ENCODE measurements at places on chromosomes 1 and 21.
A peak's percentile ranks its signal among the peaks of the same experiment; 100 is the strongest.

GRCh38 chr1:25907601-25908000 lies 1.4 kb upstream of the STMN1 start:
- no peak for DNase-seq

GRCh38 chr1:94708299-94708685 lies 111.9 kb upstream of the SLC44A3 start:
- DNase-seq, result no peak

DNA sequence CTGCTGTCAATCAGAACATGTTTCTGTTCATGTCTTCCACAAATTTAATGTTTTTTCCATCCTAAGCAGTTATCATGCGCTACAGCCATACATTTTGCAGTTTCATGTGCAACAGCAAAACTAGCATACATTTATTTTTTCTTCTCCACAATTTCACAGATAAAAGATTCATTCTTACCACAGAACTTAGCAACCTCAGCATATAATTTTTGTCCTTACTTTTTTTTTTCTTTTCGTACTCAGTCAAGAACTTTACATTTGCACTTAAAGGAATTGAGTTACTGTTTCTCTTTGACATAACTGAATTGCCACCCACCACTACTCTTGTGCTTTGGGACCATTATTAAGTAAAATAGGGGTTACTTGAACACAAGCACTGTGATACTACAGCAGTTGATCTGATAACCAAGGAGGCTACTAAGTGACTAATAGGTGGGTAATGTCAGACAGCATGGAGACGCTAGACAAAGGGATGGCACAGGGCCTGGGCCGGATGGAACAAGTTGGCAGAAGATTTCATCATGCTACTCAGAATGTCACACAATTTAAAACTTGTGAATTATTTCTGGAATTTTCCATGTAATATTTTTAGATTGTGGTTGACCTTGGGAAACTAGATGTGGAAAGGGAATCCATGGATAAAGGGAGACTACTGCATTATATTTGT lies 50.2 kb upstream of the LHX8 start:
- no peak for DNase-seq

- no peak for DNase-seq
Observed at GRCh38 chr1:214451596-214451995, 99.8 kb downstream of the PTPN14 start.

- DNase-seq, result no peak
Observed at GRCh38 chr21:33241846-33242245, 12.1 kb downstream of the IFNAR2 start.

DNA sequence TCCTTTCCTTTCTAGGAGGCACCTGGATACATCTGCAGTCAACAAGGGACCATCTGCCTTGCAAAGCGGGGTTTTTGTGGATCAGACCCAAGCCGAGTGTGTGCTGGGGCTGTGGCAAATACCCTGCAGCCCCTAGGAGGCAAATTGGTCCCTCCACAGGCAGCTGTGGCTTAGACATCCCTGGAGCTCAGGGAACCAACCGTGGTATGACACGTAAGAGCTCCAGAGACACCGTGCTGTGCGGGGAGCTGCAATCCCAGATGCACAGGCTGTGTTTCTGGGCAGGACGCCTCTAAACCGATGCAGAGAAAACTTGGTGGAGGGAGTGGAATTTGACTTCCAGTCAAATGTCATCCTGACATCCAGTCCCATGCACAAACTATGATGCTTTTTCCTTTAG lies 141.5 kb downstream of the KAZN start:
- no peak for DNase-seq

DNA sequence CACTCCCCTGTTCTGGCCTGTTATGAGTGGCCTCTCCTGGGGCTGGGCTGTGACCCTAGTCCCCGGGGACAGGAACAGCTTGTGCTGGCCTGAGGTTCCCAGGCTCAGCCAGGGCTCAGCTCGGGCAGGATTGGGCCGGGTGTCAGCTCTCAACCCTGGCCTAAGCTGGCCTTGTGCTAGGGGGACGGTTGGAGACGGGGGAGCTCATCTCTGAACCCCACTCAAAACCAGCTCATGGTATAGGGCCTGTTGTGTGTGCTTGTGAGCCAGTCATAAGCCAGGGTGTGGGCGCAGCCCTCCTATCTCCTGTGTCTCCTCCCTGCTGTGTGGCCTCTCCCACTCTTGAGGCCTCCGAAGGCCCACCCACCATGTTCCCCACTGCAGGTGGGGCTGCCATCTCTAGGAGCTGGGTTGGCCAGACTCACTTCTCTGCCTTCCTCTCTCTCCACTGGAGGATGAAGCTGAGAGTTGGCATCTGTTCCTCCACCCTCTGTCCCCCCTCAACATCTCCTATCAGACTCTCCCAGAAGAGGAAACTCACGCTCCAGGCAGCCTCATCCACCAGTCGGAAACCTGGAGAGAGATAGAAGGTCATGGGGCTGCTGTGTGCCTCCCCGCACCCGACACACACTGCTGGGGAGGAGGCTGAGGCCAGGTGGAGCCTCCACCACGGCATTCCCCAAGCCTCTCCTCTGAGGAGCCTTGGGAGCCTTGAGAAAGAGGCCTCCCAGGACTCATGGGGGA lies 1.4 kb downstream of the PEAR1 start:
- DNase-seq, result no peak

DNA sequence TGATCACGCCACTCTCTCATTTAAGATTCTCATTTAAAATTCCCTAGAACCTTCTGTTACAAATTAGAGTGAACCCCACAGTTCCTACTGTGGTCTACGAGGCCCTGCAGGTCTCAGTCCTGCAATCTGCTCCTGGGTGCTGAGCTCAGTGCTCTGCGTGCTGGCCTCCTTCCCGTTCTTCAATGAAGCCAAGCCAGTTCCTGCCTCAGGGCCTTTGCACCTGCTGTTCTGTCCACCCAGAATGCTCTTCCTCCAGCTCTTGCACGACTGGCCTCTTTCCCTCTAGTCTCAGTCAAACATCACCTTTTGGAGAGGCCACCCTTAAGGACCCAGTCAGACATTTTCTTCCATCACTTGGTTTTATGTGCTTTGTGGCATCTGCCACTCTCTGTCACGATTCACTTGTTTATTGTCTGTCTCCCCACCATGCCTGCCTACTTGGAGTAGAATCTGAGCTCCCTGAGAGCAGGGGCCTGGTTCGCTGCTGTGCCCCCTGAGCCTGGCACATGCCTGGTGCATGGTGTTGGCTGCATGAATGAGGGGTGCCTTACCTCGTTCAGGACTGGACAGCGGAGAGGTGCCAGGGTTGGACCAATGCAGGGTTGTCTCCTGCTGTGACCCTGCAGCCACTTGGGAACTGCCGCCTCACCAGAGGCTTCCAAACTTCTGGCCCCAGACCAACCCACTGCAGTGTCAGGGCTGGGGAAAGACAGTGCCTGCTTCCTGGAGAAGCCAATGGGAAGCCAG lies 9.7 kb upstream of the H6PD start:
- no peak for DNase-seq

- no peak for DNase-seq
Observed at GRCh38 chr1:69295265-69295664, 272.5 kb upstream of the LRRC7 start.

- DNase-seq, result no peak
Observed at GRCh38 chr1:244319283-244320132, 132.2 kb downstream of the ADSS2 start.

DNA sequence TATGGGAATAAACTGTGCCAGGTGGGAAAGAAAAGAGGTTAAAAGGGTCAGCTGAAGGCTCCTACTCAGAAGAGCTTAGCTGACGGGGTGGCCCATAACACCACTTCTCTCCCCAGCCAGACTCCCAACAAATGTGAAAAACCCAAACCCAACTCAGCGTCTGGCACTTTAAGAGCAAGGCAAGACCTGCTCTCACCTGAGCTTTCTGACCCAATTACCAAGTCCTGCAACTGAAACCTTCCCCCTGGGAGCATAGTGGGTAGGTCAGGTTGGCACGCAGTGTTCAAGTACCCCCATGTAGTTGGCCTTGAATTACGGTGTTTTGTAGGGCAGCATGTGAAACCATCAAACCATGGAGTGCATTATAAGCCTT lies 3.2 kb downstream of the IRF6 start:
- no peak for DNase-seq

- no peak for DNase-seq
Observed at GRCh38 chr1:91689641-91690481, 189.2 kb downstream of the CDC7 start.

- no peak for DNase-seq
Observed at GRCh38 chr1:180278596-180279395, 48.7 kb downstream of the LHX4 start.

GRCh38 chr1:115293899-115294298 lies 44.1 kb downstream of the NGF start:
- no peak for DNase-seq

DNA sequence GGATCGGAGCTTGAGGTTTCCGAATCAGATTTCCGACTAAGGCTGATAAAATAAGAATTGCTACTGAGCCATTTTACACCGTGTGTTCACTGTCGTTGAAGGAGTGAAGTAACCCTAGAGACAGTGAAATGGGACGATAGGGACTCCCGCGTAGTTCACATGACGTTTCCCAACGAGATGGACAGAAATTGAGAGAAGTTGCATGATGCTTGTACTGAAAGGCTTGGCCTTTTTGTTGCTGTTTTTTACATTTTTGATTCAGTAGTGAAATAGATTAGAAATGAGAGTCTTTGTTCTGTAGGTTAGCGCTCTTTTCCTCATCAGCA lies 1.2 kb downstream of the KHDRBS1 start:
- no peak for DNase-seq

- no peak for DNase-seq
Observed at GRCh38 chr1:149993181-149993580, 17.3 kb downstream of the OTUD7B start.

- no peak for DNase-seq
Observed at GRCh38 chr1:164498792-164499191, 60.2 kb upstream of the PBX1 start.

- DNase-seq, result no peak
Observed at GRCh38 chr1:2345297-2346075, 45.9 kb downstream of the MORN1 start.

GRCh38 chr1:161958425-161958824 lies 65.2 kb downstream of the OLFML2B start:
- no peak for DNase-seq

DNA sequence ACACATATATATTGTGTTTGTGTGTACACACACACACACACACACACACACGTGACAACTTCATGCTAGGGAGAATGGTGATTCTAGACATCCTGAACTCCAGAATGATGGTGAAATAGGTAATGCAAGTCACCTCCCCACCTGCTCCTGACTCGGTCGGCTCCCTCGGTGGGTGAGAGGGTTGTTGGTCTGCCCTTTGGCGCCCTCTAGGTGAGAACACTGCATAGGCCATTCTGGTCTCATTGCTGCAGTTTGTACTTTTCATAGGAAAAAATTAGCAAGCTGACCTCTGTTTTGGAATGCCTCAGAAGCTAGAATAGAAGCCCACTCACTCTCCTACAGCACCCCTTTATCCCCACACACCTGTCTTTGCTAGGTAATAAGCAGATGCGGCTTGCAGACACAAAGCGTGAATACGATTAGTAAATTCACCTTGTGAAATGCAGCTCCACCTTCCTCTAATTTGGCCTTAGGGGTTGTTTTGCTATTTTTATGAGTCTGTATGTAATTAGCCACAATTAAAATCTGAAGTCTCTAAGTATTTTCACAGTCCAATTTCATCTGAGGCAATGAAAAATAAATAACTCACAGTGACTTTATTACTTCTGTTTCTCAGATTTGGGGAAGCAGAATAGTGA lies 130.0 kb upstream of the KCNJ15 start:
- DNase-seq, result peak; percentile 42

DNA sequence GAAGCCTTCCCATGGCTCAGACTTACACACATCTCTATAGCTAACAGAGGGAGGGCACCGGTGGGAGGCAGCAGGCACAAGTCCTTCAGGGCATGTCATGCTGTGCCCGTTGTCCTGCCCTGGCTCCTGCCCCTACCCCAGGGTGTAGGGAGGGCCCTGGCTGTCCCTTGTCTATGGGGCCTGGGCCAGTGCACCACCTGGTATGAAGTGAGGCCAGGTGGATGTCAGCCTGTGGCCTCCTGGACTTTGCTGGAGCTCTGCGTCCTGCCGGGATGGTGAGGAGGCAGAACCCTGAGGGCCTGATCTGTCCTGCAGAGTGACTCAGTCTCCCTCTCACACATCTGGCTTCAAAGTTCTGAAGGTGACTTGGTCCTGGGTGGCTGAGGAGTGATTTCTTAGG lies 47.3 kb upstream of the GPR37L1 start:
- no peak for DNase-seq

- no peak for DNase-seq
Observed at GRCh38 chr1:155196103-155196892, 11.4 kb downstream of the THBS3 start.

- no peak for DNase-seq
Observed at GRCh38 chr1:175252561-175252960, 60.0 kb upstream of the KIAA0040 start.

DNA sequence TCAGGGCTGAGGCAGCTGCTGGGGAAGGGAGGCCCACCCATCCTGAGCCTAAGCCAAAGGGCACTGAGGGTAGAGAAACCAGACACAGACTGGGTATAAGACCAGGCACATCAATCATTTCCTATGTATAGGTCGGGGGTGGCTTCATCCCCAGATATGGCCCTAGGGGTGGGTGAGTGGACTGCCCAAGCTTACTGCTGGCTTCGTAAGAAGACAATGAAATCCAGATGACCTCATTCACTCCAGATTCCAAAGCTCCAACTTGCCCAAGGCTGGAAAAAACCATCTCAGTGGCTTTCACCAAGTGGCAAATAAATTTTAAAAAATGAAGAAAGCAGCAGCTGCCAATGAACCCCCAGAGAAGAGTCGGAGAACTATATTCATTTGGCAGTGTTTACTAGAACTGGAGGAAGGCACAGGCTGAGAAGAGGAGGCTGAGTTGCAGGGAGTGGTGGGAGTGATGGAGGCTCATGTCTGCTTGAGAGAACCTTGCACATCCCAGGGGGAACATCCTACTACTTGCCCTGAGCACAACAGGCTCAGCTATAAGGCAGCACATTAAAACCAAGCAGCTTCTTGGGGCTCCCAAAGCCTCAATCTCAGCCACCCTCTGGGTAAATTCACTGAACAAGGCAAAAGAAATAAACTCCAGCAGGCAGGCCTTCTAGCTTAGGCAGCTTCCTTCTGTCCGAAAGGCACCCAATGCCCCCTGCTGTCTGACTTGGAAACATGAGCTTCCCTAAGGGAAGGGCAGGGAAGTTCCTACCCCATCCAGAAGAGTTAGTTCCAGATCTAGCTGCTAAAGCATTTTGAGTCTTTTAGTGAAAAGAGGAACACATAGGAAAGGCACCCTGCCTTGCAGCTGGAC lies 14.1 kb downstream of the PEA15 start:
- no peak for DNase-seq

DNA sequence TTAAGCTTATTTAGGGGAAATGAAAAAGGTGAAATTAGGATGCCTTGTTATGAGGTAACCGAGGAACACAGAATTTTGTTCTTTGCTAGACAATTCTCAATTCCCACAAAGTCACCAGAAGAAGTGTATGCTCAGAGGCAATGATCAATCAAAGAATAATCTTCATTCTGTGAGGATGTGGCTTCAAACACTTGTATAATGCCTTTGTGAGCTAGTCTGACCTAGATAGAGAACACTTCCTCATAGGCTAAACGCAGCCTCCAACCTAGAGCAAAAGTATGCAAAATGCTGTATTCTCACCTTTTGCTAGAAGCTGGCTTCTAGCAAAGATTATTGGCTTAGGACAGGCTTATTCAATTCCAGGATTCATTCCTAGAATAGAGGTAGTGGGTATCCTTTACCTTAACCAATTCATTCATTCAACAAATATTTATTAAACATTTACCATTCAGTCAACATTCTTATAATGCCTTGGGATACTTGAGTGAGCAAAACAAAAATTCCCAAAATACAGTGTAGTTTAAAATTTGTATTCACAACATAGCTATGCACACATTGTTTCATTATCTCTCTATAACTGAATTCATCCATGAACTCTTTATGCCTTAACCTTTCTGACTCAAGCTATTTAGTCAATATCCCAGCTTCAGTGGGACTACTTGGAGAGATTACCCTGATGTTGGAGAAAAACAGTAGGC lies 530.2 kb downstream of the PTPRC start:
- no peak for DNase-seq

Data from NCI-H1436 treated with DMSO at 0.1 percent for 48 hours (cell line).